ENCODE measurements at places on chromosomes 1 and 21.
A peak's percentile ranks its signal among the peaks of the same experiment; 100 is the strongest.

- no peak for DNase-seq
Observed at GRCh38 chr1:2474933-2475371, 1.1 kb upstream of the PLCH2 start.

- no peak for DNase-seq
Observed at GRCh38 chr1:53470584-53470983, 11.4 kb downstream of the DMRTB1 start.

DNA sequence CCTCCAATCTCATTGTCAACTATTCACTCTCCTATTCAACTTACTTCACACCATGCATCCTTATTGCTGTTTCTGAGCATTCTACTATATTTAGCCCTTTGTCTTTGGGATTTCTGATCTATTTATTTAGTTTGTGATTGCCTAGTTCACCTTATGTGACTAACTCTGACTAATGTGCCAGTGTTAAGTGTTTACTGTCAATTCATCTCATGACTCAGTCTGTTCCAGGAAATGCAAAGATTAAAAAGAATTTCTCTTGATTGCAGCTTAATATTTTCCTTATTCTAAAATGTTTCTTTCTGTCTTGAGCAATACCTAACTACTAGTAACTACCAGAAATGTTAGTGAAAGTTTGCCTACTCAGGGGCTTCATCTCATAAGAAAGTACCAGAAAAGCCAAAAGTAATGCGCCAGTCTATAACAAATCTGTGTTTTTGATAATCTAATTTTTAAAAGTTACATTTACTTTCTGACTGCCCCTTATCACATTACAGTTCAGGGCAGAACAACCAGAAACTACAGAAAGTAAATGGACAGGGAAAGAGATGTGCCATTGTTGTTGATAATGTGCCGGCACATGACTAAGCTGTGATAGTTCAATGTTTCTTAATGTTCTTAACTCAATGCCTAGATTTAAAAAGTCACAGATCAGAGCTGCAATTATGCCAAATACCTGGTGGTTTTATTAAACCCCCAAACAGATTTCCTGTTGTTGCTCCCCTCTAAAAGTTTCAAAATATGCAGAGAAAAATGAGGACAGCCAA, 556.5 kb downstream of the PTBP2 start:
- no peak for DNase-seq

GRCh38 chr1:209860293-209860881, 32.6 kb downstream of the UTP25 start:
- peak; percentile 65 for DNase-seq

DNA sequence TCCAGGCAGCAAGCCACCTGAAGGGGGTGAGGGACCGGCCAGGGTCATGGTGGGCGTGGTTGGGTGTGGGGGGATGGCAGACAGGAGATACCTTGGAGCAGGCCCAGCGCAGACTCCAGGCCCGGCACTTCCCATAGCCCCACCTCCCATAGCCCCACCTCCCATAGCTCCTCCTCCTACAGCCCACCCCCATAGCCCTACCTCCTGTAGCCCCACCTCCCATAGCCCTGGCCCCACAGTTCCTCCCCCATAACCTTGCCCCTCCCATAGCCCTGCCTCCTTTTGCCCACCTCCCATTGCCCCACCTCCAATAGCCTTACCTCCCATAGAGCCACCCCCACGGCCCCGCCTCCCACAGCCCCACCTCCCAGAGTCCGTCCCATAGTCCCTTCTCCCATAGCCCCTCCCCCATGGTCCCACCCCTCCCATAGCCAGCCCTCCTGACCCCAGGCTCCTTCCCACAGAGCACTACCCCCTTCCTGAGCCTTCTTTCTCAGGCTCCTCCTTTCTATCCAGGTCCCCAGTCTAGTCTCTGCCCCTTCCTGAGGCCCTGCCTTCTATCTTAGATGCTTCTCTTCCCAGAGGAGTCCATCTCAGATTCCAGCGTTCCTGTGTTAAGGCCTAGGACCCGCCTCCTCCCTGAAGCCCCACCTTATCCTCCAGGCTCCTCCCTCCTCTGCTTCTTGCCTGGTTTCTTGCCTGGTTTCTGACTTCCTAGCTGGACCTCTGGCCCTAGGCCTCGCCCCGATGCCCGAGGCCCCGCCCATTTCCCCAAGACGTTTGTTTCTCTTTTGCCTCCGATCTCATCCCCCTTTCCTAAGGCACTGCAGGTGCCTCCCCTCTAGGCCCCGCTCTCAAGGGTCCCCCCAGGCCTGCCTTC, 46.8 kb downstream of the PTPRU start:
- peak; percentile 48 for DNase-seq

GRCh38 chr1:154589780-154590179, 18.2 kb downstream of the ADAR start:
- no peak for DNase-seq

GRCh38 chr1:57118948-57119603, 153.3 kb upstream of the C8B start:
- DNase-seq = no peak

DNA sequence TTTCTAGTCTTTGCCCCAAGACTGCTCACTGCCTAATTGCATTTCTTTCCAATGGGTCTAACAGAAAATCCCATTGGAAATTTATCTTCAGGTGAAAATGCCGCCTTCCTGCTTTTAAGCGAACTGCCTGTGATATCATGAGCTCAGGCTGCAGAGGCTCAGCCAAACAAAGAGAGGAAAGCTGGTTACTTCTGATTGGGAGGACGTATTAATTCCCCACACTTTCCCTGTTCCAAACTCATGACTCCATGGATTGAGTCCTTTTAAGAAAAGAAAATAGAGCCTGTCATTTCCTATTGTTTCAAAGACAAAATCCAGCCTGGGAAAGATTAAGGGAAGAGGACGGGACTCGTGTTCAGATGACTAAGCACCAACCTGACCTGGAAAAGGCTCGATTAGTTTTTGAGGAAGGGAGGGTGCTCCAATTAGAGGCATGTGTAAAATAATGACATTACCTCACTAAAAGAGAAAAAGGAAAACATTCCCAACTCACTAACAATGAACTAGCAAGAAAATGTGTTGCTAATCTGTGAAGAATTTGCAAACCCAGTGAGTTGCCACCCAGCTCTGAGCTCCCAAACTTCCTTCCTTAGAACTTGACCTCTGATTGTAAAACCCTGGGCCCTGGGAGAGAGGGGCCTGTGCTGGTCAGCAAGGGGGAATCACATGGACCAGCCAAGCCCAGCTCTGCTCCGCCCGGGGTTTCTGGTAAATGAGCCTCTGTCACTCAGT, 61.2 kb downstream of the TCP10L start:
- no peak for DNase-seq

Measured in tibial nerve (tissue), 4 donors.